Skeletal muscle cell (primary cell): ENCODE measurements at places on chromosomes 13 and 19.
A peak's percentile ranks its signal among the peaks of the same experiment; 100 is the strongest.

- no peak for DNase-seq
Observed at GRCh38 chr19:50870417-50871089, 2.7 kb upstream of the KLK2 start.

DNA sequence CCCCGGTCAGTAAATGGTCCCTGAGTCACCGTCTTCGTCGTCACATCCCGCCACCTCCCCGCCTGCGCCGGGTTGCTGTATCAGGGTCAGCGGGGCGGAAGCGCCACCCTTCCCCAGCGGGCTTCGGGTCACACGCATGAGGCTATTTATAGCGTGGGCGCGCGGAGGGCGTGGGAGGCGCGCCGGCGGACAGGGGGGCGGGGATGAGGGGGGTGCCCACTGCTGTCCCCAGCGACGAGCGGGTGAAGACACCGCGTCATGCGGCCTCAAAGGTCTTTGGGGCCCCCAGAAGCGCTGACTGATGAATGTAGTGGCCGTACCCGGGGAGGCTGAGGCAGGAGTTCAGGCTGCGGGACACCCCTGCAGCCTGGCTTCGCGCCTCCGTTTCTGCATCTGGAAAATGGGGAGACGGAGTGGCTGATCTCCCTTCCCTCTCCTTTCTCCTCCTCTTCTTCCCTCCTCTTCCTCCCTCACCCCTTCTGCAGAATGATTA is 7.9 kb downstream of the UNC13A start:
- DNase-seq = peak; percentile 7

- no peak for DNase-seq
Observed at GRCh38 chr13:34070544-34071303, 252.8 kb downstream of the RFC3 start.

- peak; percentile 2 for DNase-seq
Observed at GRCh38 chr13:68927387-68928026, 1180.1 kb upstream of the ATXN8OS start.

DNA sequence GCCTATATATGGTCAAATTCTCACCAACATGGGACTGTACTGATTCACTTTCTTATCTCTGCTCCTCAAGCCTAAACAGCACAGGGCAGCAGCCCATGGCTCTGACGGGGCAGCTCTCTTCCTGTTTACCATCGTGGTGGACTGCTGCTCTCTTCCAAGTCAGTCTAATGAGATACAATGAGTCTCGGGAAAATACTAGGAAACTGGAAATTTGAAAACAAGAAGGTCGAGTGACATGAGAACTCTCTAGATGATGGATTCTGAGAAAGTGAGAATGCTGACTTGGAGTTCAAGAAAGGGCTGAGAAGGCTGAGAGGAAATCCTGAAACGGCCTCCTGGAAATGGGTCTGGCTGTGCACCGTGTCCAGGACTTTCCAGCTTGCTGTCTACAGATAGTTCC is 122.8 kb upstream of the ARGLU1 start:
- DNase-seq = no peak

DNA sequence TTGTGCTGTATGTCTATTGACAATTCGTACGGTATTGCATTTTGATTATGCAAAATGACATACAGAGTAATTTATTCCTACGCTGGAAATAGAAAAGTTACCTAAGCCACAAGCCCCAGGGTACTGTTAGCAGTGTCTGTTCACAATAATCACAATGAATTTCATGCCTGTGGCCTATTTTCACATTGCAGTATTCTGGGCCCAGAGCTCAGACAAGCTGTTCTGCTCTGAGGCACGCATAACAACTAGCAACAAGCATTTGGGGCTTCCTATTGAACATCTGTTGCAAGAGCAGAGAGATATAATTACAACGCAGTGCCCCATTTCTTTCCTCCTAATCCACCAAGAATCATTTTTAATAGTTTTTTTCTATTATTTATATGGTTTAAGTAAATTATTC is 158.9 kb upstream of the SGCG start:
- DNase-seq = no peak

- DNase-seq = no peak
Observed at GRCh38 chr19:33497131-33497777, 24.3 kb downstream of the PEPD start.

DNA sequence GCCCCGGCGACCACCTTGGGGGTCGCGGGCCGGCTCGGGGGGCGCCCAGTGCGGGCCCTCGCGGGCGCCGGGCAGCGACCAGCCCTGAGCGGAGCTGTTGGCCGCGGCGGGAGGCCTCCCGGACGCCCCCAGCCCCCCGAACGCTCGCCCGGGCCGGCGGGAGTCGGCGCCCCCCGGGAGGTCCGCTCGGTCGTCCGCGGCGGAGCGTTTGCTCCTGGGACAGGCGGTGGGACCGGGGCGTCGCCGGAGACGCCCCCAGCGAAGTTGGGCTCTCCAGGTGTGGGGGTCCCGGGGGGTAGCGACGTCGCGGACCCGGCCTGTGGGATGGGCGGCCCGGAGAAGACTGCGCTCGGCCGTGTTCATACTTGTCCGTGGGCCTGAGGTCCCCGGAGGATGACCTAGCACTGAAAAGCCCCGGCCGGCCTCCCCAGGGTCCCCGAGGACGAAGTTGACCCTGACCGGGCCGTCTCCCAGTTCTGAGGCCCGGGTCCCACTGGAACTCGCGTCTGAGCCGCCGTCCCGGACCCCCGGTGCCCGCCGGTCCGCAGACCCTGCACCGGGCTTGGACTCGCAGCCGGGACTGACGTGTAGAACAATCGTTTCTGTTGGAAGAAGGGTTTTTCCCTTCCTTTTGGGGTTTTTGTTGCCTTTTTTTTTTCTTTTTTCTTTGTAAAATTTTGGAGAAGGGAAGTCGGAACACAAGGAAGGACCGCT is 729 bp downstream of the STK11 start:
- DNase-seq = no peak

GRCh38 chr13:27961227-27962085 is 7.7 kb downstream of the CDX2 start:
- DNase-seq = no peak

- DNase-seq = no peak
Observed at GRCh38 chr19:15717809-15718208, 10.0 kb upstream of the OR10H2 start.

- no peak for DNase-seq
Observed at GRCh38 chr13:43877766-43878165, 1.8 kb downstream of the CCDC122 start.

DNA sequence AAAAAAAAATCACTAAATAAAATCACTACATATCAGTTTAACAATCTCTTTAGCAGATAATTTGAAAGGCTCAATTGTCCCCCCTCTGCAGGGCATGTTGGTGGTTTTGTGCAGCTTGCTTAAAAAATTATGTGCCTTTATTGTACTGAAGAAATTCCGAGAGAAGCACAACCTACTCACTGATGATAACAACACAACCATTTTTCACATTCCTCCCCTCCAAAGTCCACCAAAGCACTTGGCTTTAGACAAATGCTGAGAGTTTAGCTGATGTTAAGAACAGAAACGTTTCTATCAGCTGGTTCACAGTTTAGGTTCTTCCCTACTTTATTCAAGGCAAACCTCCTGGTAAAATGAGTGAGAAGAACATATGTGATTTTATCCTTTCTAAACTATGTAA is 923 bp downstream of the DOCK9 start:
- no peak for DNase-seq

DNA sequence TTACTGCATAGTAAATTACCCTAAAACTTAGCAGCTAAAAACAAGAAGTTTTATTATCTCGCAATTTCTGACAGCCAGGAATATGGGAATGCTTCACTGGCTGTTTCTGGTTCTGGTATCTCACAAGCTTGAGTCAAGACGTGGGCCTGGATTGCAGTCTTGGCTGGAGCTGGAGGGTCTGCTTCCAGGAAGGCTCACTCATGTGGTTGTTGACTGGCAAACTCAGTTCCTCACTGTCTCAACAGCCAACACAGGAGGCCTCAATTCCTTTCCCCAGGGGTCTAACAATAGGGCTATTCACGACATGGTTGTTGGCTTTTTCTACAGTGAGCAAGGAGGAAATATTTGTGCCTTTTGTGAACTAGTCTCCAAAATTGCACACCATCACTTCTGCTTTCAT is 146.3 kb downstream of the GPC5 start:
- no peak for DNase-seq

DNA sequence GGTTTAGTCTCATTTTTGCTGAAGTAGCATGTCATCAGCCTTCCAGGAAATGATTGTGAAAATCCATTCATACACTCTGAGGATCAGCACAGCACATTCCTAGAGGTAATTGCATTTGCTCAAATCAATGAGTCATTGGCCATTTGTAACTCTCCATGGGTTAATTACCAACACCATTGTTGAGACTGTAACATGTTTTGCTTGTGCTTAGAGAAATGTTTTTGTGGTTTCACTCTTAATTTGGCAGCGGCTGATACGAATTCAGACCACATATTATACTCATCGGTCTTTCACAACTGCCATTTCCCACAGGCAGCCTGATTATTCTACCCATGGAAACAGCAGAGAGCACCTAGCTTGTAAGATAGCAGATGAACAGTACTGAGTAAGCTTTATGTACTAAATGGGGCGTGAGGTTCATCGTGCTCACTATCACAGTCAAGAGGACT is 110.3 kb downstream of the NHLRC3 start:
- peak; percentile 59 for DNase-seq

- DNase-seq = peak; percentile 13
Observed at GRCh38 chr19:52735734-52736133, 890 bp upstream of the ZNF611 start.

DNA sequence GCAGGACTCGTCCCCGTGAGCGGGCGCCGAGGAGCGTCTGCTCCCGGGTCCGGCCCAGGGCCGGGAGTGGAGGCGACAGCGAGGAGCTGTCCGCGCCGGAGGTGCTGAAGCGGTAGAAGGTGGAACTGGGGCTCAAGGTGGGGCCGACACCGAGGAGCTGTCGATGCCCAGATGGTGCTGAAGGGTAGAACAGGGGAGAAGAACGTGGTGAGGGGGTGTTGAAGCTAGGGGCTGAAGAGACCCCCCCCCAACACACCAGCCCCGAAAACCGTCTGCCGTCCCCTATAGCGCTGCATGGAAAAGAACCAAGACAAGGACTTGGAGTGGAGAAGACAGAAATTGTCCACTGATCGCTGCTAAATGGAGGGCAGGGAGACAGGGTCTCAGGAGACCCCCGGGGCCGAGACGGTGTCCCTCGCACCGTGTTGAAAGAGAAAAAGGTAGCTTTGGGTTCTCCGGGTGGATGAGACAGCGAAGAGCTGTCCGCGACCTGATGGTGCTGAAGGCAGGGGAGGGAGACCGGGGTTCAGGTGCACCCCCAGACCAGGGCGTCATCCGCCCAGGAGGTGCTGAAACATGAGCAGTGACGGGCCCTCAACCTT is 7.1 kb upstream of the PDE4C start:
- no peak for DNase-seq

- DNase-seq = peak; percentile 54
Observed at GRCh38 chr13:26022538-26023292, 29.1 kb downstream of the SHISA2 start.

DNA sequence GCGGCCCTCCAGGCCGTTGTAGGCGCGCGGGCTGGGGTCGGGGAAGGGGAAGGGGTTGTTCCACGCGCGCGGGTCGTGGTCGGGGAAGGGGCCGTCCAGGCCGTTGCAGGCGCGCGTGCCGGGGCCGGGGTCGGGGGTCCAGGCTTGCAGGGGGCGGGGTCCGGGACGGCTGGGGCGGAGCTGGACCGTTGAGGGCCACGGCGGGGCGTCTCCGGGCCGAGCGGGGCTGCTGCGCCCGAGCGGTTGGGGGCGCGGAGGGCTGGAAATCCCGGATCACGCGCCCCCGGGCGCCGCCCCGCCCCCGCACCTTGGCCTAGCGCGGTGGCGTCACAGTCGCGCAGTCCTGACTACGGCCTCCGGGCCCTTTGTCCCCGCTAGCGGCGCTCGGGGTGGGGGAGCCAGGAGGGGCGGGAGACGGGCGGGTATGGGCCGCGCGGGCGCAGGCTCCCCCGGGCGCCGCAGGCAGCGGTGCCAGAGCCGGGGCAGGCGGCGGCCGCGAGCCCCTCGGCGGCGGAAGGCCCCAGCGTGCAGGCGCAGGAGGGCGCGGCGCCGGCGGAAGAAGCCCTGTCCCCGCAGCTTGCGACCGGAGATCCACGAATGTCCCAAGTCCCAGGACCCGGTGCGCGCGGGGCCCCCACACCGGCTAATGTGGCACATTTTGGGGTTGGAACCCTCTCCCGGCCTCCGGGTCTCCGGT is 665 bp downstream of the GPX4 start:
- DNase-seq = no peak

GRCh38 chr13:94195715-94196114 is 283.8 kb downstream of the DCT start:
- DNase-seq = peak; percentile 96

DNA sequence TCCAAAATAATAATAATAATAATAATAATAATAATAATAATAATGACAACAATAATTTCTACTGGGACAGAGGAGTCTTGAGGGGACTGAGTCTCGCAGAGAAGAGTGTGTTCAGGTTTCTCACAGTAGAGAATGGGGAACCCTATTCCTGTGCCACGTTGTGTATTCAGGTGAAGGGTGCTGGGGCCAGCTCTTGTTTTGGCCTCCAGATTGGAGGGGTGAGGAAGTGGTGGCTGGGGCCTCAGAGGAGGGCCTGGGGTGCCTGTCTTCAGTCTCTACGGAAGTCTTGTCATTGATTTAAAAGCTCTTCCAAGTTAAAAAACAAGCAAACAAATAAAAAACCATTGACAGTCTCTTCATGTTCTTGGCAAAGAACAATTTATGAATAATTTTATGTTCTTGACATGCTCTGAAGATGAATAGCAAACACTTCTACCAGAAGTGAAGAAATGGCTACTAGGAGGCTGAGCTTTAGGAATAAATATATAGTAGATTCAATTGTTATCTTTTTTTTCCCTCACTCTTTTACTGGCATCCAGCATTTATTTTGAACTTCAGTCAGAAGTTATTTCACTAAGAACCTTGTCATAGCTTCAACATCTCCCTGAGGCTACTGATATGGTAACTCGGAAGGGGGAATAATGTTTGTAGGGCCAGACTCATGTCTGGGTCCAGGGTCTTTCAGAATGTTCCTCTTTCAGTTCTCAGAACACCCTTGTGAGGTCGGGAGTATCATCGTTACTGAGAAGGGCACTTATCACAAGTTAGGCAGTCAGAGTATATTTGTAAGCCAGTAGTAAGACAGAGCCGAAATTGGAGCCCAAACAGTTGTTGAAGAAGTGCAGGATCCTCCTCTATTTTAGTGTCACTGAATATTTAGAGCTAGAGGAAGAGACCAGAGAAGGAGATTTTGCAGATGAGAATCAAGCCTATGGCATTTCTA is 13.1 kb downstream of the LRCH1 start:
- no peak for DNase-seq
